ENCODE measurements at places on chromosomes 6 and 20.

DNA sequence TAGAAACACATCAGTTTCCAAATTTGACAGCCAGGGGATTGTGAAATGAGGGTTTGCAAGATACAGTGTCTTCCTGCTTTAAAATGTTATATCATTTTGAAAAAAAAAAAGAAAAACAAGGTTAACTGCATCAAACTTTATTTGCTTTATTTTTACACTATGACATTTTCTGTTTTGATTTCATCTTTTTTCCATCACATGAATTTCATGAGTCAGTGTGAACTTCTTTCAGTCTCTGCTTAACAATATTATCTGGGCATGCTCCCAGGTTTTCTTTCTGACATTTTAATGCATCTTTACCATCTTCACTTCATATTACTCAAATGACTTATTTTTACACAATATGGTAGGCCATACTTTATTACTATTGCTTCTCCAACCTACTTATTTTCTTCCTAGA is 1.9 kb downstream of the NCOA7 start:
- DNase-seq: no peak

- DNase-seq: no peak
Observed at GRCh38 chr6:139344186-139344963, 30.1 kb downstream of the CITED2 start.

GRCh38 chr6:165842281-165842936 is 179.4 kb upstream of the PDE10A start:
- no peak for DNase-seq

DNA sequence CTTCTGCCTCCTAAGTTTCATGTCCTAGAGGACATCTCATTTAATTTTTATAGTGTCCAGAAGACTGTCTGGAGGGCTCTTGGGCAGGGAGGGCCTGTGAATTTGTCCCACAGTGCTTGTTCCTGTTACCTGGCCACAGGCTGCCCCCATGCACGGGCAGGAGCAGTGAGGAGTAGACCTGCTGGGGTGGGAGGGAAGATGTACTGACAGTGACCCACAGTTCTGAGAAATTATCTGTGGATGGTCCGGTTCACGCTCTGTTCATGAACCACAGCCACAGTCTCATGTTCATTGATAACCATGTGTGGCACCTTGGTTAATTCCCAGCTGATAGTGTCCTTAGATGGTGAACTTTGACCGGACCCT is 18.8 kb upstream of the ZNF831 start:
- DNase-seq: no peak

DNA sequence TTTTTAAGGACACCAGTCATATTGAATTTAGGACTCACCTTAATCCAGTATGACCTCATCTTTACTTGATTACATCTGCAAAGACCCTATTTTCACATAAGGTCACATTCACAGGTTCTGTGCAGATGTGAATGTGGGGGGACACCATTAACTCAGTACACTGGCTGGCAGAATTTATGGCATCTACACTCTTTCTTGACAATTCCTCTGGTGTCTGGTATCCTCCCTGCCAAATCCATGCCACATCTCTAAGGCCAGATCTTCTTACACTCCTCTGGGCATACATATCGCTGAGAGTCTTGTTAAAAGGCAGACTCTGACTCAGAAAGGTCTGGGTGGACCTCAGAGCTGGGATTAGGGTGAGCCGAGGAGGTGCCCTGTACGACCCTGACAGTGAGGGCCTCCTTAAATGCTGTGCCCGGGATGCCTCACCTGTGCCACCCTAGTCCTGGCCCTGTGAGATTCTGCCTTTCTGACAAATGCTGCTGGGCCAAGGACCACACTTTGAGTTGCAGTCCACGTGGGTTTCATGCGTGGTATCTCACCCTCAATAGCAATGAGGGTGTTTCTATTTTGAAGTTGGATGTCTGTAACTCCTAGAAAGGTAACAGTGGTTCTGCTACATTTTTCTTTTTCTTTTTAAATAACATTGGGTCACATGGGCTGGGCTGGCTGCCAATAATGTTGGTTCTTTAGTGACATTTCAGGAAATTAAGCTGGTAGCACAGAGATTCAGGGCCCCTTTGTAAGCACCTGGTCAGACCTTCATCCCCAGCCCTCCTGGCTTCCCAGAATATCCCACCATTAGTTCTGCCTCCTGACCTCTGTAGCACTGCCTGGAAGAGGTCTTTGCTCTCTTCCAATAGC is 17.2 kb upstream of the LRRN4 start:
- no peak for DNase-seq

- no peak for DNase-seq
Observed at GRCh38 chr6:148934961-148935360, 188.1 kb downstream of the UST start.

GRCh38 chr20:257419-257818 is at the start of gene DEFB132:
Gene DEFB132, plus strand, starts transcription at chr20:257724. Its CDS starts 55 bp downstream, at chr20:257779.
- no peak for DNase-seq

- DNase-seq: peak; percentile 61
Observed at GRCh38 chr6:56370127-56370540, 122.8 kb upstream of the COL21A1 start.

DNA sequence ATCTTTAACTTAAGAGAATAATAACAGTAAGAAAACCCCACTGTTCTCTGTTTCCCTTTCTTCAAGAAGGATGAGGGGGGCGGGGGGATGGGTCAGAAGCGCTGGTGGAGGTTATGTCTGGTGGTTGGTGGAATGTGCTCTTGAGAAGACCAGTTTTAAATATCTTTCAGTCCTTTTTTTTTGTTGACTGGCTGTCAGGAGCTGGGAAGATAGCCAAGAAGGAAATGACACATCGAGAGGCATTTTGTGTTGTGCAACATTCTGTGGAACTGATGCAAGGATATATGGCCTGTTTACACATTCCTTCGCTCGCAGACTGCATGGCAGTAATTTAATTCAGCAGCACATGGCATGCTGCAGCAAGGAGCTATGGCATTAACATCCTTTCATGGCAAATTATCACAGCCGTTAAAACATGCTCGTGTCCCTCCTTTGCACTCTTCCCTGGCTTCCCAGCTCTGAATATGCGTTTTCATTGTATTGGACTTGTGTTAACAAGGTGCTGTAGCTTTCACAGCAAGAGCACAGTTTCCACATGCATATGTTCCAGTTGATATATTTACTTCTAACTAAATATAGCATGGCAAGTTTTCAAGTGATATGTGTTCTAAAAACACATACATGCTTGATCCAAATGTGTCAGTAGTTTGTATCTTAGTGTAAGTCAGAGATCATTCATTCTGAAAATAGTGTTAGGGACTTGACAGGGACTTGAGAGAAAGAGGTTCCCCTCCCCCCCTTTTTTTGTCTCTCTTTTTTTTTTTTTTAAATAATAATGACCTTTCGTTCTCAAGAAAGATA is 68.2 kb upstream of the SUPT3H start:
- DNase-seq: peak; percentile 79

GRCh38 chr20:50215101-50215690 is 24.6 kb downstream of the CEBPB start:
- no peak for DNase-seq

- peak; percentile 67 for DNase-seq
Observed at GRCh38 chr6:35496841-35497570, at the start of gene TEAD3. Gene TEAD3, minus strand, starts transcription at chr6:35497079.

GRCh38 chr6:94443701-94444100 is 1024.3 kb upstream of the EPHA7 start:
- no peak for DNase-seq

DNA sequence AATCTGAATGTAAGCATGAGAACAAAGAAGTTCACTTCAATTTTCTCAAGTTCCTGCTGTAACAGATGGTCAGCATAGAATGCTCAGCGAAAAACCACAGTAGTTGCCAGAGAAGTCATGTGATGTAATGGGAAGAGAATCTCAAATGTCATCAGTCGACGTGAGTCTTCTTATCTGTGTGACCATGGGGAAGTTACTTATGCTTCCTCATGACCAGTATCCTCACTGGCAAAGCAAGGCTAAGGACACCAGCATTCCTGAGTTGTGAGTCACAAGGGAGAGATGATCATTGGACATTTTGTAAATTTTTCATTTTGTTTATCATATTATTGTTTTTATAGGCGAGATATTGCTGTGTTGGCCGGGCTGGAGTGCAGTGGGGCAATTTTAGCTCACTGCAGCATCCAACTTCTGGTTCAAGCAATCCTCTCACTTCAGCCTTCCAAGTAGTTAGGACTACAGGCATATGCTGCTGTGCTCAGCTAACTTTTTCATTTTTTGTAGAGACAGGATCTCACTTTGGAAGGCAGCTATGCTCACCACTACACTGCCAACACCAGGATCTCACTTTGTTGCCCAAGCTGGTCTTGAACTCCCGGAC is 21.9 kb downstream of the SGK1 start:
- DNase-seq: no peak

GRCh38 chr6:8750627-8751026 is 315.3 kb upstream of the SLC35B3 start:
- no peak for DNase-seq

DNA sequence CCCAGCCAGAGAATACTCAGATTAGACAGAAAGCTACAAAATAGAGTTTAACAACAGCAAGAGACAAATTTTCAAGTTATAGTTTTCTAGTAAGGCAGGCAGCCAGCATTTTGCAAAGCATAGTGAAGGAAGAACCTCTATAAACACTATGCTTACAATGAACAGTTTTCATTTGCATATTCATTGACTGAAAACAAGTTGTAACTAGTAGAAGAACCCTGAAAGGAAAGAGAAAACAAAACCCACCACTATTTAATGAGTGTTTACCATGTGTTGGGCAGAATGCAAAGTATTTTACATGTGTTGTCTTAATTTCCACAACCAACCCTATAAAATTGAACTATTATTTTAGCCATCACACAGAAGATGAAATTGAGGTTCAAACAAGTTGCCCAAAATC is 196.1 kb downstream of the UBE3D start:
- no peak for DNase-seq

DNA sequence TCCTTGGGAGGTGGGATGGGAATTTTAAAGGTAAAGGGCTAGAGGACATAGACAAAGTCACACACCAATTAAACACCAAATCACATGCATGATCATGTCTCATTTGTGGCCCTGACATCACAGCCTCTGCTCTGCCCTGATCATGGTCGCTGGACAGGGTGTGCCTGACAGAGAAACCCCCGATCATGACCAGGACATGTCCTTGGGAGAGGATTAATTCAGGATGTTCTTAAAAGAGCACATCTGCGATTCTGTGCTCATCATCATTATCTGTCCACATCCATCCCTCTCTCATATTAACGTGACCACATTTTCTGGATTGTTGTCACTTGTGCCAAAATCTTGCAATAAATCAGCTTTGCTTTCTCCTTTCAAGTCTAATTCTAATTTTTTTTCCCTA is 7.7 kb upstream of the PBOV1 start:
- no peak for DNase-seq

DNA sequence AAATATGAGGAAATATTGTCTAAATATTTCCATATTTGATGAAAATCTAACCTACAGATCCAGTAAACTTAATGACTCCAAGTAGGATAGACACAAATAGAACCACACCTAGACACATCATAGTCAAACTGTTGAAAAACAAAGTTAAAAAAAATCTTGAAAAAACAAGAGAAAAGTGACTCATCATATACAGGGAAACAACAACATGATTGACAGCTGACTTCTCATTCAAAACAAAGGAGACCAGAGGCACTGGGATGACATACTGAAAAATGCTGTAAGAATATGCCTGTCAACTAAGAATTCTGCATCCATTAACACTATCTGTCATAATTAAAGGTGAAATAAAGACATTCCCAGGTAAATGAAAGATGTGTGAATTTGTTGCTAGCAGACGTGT is 38.8 kb downstream of the BMP2 start:
- DNase-seq: no peak

- peak; percentile 26 for DNase-seq
Observed at GRCh38 chr6:54335871-54336270, 27.6 kb downstream of the TINAG start.

- DNase-seq: no peak
Observed at GRCh38 chr6:106199331-106199730, 113.2 kb downstream of the PRDM1 start.

- DNase-seq: no peak
Observed at GRCh38 chr6:156832231-156832647, 55.1 kb downstream of the ARID1B start.

- peak; percentile 46 for DNase-seq
Observed at GRCh38 chr6:72621291-72622093, at the start of gene KCNQ5. Gene KCNQ5, plus strand, starts transcription at chr6:72622064.

GRCh38 chr6:161445021-161445799 is 171.3 kb upstream of the AGPAT4 start:
- DNase-seq: no peak

- no peak for DNase-seq
Observed at GRCh38 chr20:63210011-63210605, 5.8 kb downstream of the YTHDF1 start.

- no peak for DNase-seq
Observed at GRCh38 chr6:32989368-32989767, 20.0 kb downstream of the HLA-DOA start.

- no peak for DNase-seq
Observed at GRCh38 chr6:160519133-160519532, 144.9 kb downstream of the LPA start.

DNA sequence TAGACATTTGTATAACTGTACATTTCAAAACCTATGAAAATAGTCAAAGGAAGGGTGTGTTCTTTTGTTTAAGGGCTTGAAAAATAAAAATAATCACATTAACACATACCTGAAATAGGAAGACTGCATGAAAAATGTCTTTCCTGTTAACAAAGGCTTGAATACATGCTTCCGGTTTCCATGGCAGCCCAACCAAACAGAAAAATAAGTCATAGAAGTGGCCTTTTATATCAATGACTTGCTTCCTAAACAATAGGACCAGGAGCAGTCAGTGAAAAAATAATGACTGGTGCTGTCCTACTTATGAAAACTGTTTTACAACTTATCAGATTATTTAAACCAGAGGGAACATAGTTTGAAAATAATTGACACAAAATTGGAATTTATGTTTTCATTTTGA is 412.6 kb upstream of the PLCB4 start:
- no peak for DNase-seq

DNA sequence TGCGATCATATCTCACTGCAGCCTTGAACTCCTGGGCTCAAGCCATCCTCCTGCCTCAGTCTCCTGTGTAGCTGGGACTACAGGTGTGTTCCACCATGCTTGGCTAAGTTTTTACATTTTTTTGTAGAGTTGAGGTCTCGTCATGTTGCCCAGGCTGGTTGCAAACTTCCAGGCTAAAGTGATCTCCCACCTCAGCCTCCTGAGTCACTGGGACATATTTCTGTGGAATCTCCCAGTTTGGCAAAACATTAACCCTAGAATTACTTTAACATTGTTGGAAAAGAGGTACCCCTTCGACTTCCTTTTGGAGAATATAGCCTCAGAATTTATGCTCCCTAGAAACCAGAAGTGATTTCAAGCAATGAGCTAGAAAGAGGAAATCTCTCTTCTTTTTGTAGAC is 57.2 kb downstream of the SHLD1 start:
- DNase-seq: no peak

- peak; percentile 84 for DNase-seq
Observed at GRCh38 chr20:57769756-57770155, 59.9 kb upstream of the PMEPA1 start.

GRCh38 chr6:35059596-35060345 is 81.4 kb downstream of the TCP11 start:
- no peak for DNase-seq

- no peak for DNase-seq
Observed at GRCh38 chr6:4055420-4056041, 23.4 kb downstream of the FAM217A start.

Data from ELF-1 (cell line).